Uterus (tissue), 4 donors: ENCODE measurements at places on chromosomes 7 and 10.

DNA sequence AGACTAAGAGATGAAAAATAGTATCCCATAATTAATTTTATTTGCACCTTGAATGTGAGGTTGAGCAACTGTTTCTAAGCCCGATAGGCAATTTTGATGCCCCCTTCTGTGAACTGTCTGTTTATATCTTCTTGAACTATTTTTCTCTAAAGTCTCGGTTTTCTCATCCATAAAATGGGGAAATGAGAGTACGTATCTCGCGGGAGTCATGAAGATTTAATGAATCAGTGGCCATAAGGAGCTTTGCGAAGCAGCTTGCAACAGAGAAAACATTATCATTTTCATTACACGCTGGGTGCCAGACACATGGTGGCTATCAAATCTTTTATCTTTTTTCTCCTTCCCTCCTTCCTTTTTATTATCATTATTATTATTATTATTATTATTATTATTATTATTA lies 108.1 kb upstream of the CARD11 start:
- H3K4me3 ChIP-seq: no peak overlapping the region
- no peak for DNase-seq
- no peaks in the 10 kb centered on the region for H3K36me3 ChIP-seq
- no peaks in the 10 kb centered on the region for H3K27me3 ChIP-seq

- H3K4me1 ChIP-seq: peaks cover 43% of the 10 kb centered on the region
- H3K4me3 ChIP-seq: no peak overlapping the region
- no peaks in the 10 kb centered on the region for H3K36me3 ChIP-seq
Measured at GRCh38 chr10:125060026-125060425, 100.3 kb downstream of the CTBP2 start.

DNA sequence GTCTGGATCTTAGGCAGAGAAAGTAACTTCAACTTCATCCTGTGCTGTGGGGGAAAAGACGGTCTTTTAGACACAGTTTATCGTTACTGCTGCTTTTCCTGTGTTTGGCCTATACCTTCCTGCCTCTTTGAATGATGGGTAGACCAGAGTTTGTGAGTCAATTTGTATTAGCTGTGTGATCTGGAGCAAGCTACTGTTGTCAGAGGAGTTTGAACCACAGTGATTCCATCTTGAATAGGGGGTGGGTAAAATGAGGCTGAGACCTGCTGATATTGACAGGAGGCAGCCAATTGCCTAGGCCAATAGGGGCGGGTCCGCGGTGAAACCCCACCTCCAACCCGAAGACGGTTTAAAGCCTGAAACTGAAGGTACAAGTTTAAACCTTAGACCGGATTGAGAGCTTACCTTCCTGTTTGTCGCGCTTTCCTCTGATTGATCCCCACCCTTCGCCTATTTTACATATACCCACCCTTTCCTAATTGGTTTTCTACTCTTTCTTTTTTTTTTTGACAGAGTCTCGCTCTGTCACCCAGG lies 35.8 kb upstream of the EIF4H start:
- H3K36me3 ChIP-seq: no peaks in the 10 kb centered on the region
- H3K27me3 ChIP-seq: no peaks in the 10 kb centered on the region
- no peak for DNase-seq
- no peak overlapping the region for H3K4me3 ChIP-seq
- H3K4me1 ChIP-seq: no peaks in the 10 kb centered on the region

DNA sequence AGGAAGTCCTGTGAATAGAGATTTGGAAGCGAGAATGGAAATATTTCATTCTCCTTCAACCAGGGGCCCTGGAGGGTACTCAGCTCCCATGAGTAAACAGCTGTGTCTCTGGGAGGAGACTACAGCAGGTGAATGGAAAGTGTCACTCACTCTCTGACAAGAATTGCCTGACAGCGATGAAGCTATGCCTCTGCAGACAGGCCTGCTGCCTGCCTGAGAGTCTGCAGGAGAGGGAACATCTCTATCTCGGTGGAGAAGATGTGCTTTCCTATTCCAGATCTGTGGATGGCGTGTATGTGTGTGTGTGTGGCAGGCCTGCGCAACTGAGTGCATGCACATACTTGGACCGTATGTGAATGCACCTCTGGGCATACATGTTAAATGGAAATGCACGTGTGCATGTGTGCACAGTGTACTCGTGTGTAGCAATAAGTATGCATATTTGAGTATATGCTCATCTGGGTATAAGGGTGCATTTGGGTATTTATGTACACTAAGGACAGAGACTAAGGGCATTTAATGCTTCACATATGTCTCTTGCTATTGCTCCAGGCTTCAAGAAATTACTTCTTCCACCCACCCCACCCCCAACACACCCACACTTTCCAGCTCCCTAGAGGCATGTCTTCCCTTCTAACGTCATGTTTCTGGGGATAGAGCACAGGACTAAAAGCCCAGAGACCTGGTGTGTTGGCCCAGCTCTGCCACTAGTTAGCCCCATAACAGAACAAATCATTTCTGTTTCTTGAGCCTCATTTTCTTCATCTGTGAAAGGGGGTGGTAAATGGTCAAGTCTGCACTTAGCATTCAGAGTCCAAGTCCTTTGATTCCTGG lies 4.6 kb upstream of the ADCYAP1R1 start:
- H3K4me3 ChIP-seq: no peak overlapping the region
- H3K27ac ChIP-seq: no peak overlapping the region
- H3K4me1 ChIP-seq: no peaks in the 10 kb centered on the region
- no peaks in the 10 kb centered on the region for H3K27me3 ChIP-seq
- no peak for DNase-seq

DNA sequence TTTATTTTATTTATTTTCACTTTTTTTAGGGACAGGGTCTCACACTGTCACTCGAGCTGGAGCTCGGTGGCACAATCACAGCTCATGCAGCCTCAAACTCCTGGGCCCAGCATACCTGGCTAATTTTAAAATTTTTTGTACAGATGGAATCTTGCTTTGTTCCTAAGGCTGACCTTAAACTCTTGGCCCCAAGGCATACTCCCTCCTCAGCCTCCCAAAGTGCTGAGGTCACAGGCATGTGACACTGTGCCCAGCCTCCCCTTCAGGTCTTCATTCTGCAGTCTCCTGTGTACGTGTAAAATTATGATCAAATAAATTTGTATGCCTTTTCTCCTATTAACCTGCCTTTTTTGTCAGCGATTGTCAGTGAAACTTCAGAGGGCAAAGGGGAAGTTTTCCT lies 17.8 kb upstream of the TCTN3 start:
- H3K4me1 ChIP-seq: no peaks in the 10 kb centered on the region
- H3K36me3 ChIP-seq: no peaks in the 10 kb centered on the region
- no peak overlapping the region for H3K4me3 ChIP-seq
- DNase-seq: no peak

DNA sequence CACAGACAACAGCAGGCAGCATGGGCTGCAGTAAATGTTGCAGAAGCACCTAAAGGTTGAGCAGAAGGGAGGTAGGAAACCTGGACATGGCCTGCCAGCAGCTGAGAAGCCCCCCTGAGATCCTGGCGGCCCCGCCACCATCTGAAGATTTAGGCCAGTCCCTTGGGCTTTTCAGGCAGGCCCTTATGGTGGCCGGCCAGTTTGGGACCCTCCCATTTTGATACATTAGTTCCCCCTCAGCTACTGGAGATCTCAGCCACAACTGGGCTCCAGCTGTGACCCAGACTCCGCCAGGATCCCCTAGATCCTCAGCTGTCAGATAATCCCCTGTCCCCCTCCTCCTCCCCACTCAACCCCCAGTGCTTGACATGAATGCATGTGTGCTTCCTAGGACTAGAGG lies 34.4 kb downstream of the ZNF783 start:
- no peaks in the 10 kb centered on the region for H3K4me1 ChIP-seq
- no peaks in the 10 kb centered on the region for H3K36me3 ChIP-seq
- no peak overlapping the region for H3K4me3 ChIP-seq
- DNase-seq: no peak
- H3K27me3 ChIP-seq: no peaks in the 10 kb centered on the region
- H3K27ac ChIP-seq: no peak overlapping the region

DNA sequence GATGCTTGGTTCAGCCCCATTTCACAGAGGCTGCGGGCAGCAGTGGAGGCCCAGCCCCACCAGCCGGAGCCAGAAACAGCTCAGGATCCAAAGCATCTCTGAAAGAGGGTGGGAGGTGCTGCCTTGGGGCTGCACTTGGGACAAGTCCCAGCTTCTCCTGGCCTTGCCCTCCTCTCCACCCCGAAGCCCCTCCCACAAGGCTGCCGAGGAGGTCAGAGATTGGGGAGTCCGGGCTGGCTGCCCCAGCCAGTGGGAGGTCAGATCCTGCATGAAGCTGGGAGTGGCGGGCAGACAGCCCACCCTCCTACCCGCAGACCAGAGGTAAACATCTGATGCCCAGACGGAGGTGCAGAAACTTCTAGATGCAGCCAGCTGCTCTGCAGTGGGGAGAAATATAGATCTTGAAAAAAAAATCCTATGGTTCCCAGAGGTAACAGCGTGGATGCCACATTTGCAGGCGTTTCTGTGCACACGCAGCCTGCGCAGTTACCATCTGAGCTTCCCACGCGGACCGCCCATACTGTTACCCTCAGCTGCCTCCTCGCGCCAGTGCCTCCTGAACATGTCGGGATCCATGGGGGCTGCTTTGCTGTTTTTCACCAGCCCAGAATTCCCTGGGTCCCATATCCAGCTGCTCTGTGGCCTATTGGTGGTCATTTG lies 36.9 kb upstream of the GNA12 start:
- DNase-seq: peak; percentile 41
- peaks cover 8% of the 10 kb centered on the region for H3K4me1 ChIP-seq
- H3K27ac ChIP-seq: no peak overlapping the region
- no peaks in the 10 kb centered on the region for H3K36me3 ChIP-seq

GRCh38 chr7:156496865-156497264 lies 143.7 kb upstream of the RNF32 start:
- H3K27ac ChIP-seq: no peak overlapping the region
- no peaks in the 10 kb centered on the region for H3K36me3 ChIP-seq
- no peak overlapping the region for H3K4me3 ChIP-seq

GRCh38 chr10:131882151-131882550 lies 18.7 kb upstream of the PPP2R2D start:
- no peak overlapping the region for H3K27ac ChIP-seq
- no peak for DNase-seq
- H3K27me3 ChIP-seq: no peaks in the 10 kb centered on the region
- H3K4me3 ChIP-seq: no peak overlapping the region
- H3K4me1 ChIP-seq: no peaks in the 10 kb centered on the region
- H3K36me3 ChIP-seq: no peaks in the 10 kb centered on the region

DNA sequence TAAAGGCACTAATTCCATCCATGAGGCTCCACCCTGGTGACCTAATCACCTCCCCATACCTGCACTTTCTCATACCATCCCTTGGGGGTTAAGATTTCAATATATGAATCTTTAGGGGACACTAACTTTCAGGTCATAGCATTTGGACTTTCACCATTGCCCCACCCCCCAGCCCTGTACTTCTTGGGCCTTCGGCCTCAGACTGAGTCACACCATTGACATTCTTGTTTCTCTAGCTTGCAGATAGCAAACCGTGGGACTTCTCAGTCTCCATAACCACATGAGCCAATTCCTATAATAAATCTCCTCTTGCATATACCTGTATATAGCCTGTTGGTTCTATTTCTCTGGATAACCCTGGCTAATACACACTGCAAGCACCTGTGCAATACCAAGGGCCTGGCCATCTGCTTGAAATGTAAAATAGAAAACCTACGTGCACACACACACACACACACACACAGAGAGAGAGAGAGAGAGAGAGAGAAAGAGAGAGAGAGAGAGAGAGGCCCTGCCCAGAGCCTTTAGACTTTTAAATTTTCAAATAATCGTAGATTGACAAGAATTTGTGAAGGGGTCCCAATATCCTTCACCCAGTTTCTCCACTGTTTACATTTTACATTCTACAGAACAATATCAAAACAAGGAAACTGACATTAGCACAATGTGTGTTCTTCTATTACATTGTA lies 25.3 kb downstream of the ANXA8 start:
- H3K27ac ChIP-seq: no peak overlapping the region
- no peaks in the 10 kb centered on the region for H3K36me3 ChIP-seq
- H3K27me3 ChIP-seq: no peaks in the 10 kb centered on the region
- no peak overlapping the region for H3K4me3 ChIP-seq

- no peaks in the 10 kb centered on the region for H3K36me3 ChIP-seq
- no peak overlapping the region for H3K4me3 ChIP-seq
- H3K4me1 ChIP-seq: no peaks in the 10 kb centered on the region
- H3K27ac ChIP-seq: no peak overlapping the region
- no peaks in the 10 kb centered on the region for H3K27me3 ChIP-seq
- DNase-seq: no peak
Measured at GRCh38 chr7:48305661-48306060, 134.4 kb downstream of the ABCA13 start.

DNA sequence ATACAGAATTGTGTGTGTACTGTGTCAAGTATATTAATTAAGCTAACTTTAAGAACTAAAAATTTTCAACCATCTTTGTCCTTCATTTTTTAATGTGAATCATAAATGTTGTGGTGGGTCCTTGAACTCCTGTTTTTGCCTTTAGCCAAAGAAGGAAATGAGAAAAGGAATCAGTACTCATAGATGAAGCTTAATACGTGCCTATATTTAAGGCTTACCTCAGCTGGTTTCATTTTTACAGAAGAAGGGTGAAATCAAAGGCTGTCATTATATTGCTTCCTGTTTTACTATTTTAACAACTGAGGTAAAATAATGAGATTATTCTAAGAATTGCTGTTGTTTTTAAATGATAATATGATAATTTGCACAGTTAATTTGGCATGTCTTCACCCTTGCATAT lies 6.3 kb upstream of the SNX13 start:
- H3K27ac ChIP-seq: no peak overlapping the region
- no peaks in the 10 kb centered on the region for H3K4me1 ChIP-seq
- no peaks in the 10 kb centered on the region for H3K36me3 ChIP-seq
- no peak for DNase-seq
- H3K4me3 ChIP-seq: no peak overlapping the region

GRCh38 chr7:5599543-5600200 lies 176.0 kb upstream of the TNRC18 start:
- H3K36me3 ChIP-seq: no peaks in the 10 kb centered on the region
- no peak for DNase-seq
- no peak overlapping the region for H3K27ac ChIP-seq

GRCh38 chr10:78178940-78179339 lies 145.3 kb downstream of the RPS24 start:
- H3K4me1 ChIP-seq: no peaks in the 10 kb centered on the region
- no peak overlapping the region for H3K4me3 ChIP-seq
- no peaks in the 10 kb centered on the region for H3K36me3 ChIP-seq
- DNase-seq: peak; percentile 25
- H3K27me3 ChIP-seq: no peaks in the 10 kb centered on the region
- no peak overlapping the region for H3K27ac ChIP-seq

DNA sequence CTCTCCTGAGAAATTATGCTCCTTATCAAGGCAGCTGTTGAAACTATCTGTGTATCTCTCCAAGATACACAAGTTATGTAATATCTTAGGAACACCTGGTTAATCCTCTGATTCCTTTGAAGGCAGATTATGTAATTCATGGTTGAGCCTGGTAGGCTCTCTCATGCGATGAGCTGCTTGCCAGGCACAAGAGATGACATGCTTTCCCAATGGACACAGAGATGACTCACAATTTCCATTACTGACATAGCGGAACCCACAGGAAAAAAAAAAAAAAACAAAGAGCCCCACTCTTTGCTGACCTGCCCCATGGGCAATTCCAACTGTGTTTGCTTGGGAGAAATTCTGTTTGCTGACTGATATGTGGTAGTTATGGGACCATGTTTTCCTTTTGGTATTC lies 736.4 kb upstream of the PHF14 start:
- H3K27me3 ChIP-seq: no peaks in the 10 kb centered on the region
- H3K27ac ChIP-seq: no peak overlapping the region
- no peaks in the 10 kb centered on the region for H3K4me1 ChIP-seq
- no peak overlapping the region for H3K4me3 ChIP-seq
- no peaks in the 10 kb centered on the region for H3K36me3 ChIP-seq
- no peak for DNase-seq

- H3K4me1 ChIP-seq: peaks cover 4% of the 10 kb centered on the region
- no peaks in the 10 kb centered on the region for H3K36me3 ChIP-seq
- H3K27ac ChIP-seq: no peak overlapping the region
- DNase-seq: peak; percentile 62
- H3K4me3 ChIP-seq: no peak overlapping the region
Measured at GRCh38 chr10:106795619-106796018, 368.9 kb downstream of the SORCS1 start.
